PC-9 (cell line): ENCODE measurements at places on chromosomes 16 and 17.

- peak; percentile 60 for DNase-seq
These were observed at the start of gene MLLT6 for GRCh38 chr17:38704606-38705522. MLLT6 (plus strand) TSS chr17:38705273; CDS start chr17:38705633, 360 bp downstream.

DNA sequence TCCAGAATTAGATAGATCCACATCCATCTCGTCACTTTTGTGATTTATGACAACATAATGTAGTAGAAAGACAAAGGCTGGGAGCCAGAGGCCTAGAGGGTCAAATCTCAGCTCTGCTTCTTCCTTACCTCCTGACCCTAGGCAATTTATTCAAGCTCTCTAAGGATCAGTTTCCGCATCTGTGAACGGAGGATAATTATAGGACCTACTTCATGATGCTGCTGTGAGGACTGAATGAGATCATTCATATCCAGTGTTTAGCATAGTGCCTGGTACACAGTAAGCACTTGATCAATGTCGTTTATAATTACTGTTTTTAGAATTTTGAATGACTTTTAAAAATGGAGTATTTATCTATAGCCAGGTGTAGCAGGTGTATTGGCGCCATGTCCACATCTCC lies 128.4 kb downstream of the SHISA9 start:
- DNase-seq: no peak

DNA sequence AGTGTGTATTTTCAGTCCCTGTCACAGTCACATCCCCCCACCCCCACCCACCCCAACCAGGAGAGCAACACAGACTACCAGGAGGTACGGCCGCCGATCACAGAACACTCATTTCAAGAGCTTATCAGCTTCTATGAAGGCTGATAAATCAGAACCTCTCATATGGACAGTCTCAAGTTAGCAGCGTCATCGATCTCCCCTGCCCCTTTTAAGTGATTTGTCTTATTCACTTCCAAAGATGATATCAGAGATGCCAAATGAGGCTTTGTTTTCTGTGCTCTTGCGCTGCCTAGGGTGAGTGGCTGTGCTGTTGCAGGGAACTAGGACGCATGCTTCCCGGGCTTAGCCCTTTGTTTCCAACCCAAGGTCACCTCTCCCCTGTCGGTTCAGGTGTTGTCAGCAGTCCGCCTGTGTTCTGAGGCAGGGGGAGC lies 26.8 kb upstream of the PMFBP1 start:
- DNase-seq: no peak

DNA sequence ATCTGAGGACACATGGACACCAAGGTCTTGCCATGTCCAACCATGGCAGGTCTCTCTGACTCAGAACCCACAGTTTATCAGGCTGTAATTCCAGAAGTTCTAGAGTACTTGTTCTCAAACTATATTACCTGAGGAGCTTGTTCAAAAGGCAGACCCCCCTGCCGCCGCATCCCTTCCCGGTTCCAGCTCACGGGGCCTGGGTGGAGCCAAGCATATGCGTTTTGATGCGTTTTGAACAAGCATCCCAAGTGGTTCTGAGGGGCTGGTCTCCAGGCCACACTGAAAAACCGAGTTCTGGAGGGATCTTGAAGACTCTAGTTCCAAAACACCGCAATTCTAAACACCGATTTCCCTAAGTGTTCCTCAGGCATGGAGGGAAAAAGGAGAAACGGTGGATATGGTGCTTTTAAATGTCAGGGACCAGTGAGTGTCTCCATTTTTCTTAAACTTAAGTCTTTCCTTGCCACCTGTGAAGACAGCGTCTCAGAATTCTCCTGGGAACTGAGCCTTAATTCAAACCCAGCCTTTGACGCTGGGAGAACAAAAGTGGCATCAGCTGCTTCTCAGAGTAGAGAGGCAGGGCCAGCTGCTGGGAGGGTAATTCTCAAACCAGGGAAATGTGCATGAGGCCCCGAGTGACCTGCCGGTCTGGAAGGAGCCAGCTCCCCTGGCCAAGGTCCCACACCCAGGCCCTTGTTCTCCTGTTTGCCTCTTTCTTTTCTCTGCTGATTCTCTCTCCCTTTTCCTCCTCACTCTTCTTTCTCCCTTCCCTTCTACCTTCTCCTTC lies 84.4 kb upstream of the PLCG2 start:
- DNase-seq: no peak

DNA sequence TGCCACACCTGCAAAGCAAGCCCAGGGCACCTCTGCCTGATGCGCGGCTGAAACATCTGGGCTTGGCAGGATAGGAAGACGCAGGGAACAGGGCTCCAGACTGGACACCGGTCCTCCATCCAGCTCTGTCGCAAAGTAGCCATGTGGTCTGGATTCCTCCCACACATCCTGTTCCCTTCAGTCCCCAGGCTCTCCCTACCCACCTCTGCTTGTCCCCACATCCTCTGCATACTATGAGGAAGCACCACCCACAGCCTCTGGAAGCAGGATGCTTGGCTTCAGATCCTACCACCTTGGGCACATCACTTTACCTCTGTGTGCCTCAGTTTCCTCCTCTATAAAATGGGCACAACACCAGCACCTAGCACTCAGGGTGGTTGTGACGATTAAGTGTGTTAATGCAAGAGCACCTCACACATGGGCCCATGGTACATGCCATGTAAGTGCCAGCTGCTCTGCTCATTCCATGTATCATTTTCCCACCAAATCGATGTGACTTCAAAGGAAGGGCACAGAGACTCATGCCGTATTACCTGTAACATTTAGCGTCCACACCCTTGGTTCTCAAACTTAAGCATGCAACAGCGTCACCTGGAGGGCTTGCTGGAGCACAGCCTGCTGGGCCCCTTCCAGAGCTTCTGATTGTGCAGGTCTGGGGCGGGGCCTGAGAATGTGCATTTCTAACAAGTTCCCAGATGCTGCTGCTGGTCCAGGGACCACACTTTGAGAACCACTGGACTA lies 138.6 kb upstream of the SDK2 start:
- peak; percentile 20 for DNase-seq

DNA sequence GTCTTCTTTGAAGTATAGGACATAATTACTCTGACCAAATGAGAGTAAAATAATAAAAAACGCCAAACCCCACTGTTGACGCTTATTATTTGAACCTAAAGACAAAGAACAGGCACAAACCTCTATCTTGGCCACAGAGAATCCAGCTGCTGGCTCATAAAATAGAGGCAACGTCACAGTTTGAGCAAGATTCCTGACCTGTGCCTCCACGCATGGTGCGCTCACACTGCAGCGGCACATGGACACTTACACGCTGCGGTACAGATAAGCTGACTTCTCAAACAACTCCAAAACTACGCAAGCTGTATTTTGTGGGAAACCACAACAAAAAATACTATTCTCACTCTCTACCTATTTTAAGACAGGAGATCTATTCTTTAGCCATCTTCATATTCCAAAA lies 38.8 kb upstream of the TRAP1 start:
- DNase-seq: no peak

DNA sequence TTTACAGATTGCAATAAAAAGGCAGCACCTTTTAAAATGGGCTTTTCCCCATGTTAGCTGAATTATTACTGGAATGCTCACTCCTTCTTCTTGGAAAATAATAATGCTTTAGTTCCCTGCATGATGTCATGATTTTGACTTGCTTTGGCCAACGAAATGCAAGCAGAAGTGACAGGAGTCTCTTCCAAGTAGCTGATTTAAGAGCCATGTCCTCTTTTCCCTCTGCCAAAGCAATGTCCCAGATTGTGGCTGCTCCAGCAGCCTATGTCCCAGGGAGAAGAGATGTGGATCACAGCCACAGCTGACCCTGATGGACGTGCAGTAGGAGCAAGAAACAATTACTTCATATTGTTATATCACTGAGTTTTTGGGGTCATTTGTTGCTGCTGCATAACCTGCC lies 246.6 kb downstream of the HAPSTR1 start:
- no peak for DNase-seq

GRCh38 chr17:34579017-34579946 lies at the start of gene TMEM132E:
TMEM132E (plus strand) TSS chr17:34579582; CDS start chr17:34581077, 1,495 bp downstream.
- DNase-seq: no peak

DNA sequence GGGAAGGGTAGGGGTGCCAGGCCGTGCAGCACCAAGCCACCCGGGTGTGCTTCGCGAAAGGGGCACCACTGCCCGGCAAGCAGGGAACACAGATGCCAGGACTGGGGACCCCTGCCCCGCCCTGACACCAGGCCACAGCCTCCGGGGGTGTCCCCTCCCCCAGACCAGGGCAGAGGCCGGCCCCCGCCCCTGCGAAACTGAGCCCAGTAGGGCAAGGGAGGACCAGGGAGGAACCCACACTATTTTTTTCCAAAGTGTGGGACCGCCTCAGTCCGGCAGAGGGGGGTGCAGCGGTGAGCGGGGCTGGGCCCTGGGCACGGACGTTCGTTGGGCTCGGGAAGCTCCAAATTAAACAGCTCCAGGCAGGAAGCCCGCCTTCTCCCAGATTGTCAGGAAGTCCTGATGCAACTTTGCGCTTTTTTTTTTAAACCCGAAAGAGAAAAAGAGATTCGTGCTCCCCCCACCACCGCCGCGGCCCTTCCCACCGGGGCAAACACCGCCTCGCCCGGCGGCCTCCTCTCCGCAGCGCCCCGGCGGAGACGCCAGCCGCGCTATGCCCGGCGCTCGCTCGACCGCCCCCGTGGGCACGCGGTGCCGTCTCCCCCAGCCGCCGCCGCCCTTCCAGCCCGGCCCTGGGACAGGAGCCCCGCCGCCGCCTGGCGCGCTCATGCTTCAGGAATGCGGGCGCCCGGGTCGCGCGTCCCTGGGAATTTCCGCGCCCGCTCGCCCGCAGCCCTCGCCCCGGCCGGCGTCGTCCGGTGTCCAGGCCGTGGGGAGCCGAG lies 755 bp downstream of the PIEZO1 start:
- peak; percentile 80 for DNase-seq

- no peak for DNase-seq
These were observed 165.0 kb downstream of the LGALS9B start for GRCh38 chr17:20302246-20302917.

DNA sequence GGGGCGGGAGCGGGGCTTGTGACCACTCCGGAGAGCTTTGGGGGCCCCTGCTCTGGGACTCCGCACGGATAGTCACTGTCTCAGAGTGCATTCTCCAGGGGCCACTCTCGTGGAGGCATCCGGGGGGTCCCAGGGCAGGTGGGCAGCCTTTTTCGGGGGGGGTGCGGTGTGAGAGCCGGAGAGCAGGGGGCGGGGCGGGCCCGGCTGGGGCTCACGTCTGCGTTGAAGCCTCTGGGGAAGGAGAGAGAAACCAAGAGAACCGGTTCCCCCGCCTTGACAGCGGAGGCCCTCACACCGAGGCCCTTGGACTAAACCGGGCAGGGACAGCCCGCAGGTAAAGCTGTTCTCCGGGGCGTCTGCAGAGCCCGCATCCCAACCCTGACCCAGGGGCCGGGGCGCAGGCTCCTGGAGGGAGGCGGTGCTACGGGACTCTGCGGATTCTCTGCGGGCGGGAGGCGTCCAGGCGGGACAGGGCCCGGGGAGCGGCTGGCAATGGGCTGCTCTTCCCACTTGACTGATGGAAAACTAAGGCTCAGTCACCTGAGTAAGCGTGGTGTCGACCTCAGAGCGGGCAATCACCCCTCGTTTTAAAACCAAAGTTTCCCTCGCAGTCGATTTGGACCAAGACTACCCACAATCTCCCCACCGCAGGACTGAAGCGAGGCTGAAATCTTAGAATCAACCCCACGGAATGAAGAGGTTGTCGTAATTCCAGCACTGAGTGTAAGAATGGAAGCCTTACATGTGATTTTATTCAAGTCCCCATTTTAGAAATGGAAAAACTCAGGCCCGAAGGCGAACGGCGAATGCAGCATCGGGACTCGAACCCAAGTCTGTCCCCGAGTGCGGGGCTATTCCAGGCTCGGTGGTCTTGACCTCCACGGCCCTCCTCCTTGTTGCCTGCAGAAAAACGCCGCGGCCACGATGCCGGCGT lies 49.6 kb upstream of the AMZ2 start:
- peak; percentile 58 for DNase-seq

DNA sequence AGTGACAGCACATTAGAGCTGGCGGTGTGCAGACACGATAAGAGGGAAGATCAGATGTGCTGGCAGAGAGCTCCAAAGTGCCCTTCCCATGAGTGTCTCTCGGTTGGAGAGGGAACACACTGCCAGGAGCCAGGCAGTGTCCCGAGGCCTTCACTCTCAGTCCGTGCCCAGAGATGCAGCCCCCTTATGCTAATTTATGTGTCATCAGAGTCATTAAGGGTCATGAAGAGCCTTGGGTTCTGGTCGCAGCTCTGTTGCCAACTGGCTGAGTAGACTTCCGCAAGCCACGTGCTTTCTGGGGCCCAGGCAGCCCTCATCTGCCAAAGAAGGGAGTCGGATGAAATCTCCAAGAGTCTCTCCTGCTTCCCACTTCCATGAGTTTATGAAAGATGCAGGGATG lies 232.5 kb downstream of the MSI2 start:
- peak; percentile 5 for DNase-seq

- DNase-seq: no peak
These were observed 93.0 kb upstream of the RPL38 start for GRCh38 chr17:74110467-74110866.

DNA sequence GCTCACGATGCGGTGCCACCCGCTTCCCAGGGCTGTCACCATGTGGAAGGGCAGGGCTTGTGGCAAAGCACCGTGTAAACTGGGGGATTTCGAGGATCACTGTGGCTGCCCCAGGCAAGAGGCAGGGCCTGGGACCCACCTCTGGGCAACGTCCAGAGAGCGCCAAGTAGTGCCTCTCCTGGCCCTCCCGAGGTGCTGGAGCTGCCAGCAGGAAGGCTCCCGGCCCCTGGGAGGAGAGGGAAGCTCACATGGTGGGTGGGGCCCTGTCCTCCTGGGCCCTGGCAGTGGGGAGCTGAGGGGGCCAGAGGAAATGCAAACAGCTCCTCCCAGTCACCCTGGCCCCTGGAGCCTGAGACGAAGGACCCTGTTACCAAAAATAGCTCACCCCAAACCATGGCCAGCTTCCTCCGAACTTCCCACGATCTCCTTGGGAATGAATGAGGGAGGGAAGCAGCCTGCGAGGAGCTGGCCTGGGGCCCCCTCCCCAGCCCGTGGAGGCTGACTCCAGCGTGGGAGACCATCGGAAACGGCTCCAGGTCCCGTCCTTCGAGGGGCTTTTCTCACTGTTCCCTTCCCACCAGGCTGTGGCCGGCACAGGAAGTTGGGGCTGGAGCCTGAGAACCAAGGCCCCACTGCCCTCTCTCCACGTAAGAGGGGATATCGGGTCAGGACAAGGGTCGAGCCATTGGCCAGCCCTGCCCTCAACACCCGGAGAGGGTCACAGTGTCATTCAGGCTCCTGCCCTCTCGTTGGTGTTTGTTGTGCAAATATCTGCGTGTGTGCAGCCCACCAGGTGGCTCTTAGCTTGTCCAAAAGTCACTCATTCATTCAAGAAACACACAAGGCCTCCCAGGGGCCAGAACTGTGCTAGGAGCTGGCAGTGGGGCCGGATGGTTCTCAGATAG lies 17.7 kb downstream of the VASN start:
- DNase-seq: no peak
